ENCODE measurements at places on chromosomes 4 and X.

GRCh38 chr4:10747186-10747585 is 62.6 kb upstream of the CLNK start:
- DNase-seq: no peak

GRCh38 chr4:104063341-104063740 is 343.6 kb upstream of the TACR3 start:
- DNase-seq: no peak

GRCh38 chr4:168724243-168724642 is 227.4 kb downstream of the PALLD start:
- DNase-seq: no peak

DNA sequence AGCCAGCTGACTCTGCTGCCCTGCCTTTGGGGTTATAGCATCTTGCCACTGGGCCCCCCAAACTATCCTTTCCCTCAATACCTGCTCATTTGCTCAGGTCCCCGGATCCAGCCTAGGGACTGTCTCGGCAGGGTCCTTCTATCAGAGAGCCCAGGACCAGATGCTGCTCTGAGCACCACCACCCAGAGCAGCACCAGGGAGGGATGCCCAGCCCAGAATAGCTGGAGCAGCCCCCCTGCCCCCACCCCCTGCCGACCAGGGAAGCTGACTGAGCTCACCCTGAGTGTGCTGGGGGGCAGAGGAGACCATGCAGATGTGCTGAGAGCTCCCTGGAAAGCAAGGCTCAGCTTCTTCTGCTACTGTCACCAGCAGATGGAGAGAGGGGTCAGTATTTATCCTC is 103.6 kb upstream of the IGSF1 start:
- no peak for DNase-seq

DNA sequence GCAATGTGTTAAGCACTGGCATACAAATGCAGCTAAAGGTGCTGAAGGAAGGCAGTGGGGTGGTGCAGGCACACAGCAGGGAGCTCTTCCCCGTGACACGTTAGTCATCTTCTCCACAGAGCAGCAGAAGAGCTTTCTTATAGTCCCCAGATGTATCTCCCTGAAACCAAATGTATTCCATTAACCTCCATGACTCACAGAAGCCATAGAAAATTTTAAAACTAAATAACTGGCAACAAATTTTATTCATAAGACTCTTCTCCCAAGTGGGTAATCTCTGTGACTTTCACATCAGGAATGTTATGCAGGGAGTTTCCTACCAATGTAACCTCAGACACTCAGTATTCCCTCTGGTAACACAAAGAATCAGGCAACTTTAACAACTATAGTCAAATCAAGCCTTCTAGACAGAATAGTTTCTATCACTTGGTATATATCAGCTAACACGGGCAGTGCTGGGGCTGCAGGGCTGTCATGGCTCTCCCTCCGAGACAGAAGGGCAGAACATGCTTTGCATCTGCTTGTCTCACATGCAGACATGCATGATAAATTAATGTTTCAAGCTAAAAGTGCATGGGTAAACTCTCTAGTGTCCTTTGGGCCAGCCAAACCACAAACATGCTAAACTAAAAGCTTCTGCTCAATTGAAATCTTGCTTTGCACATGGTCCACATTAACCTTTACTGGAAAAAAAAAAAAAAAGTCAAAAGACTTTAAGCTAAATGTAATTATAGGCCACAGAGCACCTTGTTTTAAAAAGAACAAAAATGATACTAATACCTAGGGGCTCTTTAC is 28.2 kb downstream of the ANXA5 start:
- DNase-seq: no peak

DNA sequence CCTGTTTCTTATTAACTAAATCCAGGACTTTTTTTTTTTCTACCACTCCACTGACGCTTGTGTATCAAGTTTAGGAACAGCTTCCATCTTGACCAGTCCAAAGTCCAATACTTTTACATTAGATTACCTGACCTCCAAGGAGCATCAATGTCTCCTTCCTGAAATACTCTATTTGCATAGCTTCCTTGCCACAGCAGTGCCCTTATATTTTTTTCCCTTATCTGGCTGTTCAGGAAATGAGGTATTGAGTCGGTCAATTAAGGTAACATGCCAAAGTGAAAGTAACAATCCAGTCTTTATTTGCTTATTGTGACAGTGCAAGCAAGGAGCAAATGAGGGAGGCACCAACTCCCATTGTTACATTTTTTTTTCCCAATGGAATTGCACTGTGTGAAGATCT is 730.8 kb upstream of the NDST4 start:
- DNase-seq: no peak

DNA sequence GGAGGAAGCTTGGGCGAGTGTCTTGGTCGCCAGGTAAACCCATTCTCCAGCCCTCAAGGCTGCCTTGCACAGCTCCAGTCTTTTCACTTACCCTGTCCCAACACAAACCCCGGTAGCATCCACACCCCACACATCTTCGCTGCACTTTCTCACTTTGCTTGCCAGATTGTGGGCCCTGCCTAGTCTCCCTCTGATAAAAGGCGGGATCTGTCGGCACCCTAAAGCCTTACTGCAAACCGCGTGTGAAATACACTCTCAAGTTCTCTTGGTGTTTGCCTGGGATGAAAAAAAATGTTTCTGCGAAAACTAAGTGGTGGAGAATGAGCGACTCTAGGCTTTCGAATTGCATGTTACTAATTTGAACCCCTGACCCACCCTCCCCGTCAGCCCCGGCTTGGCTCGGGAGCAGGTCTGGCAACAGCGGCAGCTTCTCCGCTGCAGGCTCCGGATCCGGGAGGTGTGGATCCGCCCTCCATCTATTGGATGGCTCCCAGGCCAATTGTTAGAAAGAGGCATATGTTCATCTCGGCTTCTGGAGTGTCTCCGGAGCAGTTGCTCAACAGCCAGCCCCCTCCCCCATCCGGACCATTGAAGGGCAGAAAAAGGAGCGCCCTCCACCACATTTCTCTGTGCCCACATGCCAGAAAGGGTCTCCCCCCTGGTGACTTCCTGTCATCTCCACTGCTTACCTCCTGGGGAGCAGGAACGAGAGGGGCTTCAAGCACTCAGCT is 3.0 kb upstream of the CITED1 start:
- DNase-seq: no peak

DNA sequence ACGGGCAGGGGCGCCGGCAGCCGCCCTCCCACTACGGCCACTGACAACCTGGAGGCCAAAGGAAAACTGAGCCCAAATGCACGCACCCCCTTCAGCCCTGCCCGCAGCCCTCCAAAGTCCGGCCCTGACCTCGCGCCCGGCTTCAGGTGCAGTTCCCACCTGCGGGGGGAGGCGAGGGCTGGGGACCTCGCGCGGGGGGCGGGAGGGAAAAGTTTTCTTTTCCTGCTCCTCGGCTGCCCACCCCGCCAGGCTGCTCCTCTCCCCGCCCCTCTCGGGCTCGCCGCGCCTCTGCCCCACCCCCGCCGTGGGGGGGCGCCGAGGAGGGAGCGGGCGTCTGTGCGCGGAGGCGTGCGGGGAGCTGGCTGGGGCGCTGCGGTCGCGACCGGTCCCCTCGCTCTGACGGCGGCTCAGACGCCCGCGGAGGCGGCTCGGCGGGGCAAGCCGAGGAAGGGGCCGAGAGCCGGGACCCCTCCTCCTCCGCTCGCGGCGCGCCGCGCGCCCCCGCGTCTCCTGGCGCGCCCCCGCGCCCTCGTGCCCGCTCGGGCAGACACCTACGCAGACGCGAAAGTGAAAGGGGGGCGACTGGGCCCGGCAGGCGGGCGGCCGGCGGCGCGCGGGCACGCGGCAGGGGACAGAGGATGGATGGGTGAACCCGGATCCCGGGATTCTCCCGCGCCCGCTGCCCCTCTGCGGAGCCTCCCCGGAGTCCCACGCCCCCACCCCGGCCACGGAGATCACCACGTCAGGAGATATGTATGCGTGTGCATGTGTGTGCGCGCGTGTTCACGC is 3.1 kb upstream of the NR3C2 start:
- peak; percentile 21 for DNase-seq

DNA sequence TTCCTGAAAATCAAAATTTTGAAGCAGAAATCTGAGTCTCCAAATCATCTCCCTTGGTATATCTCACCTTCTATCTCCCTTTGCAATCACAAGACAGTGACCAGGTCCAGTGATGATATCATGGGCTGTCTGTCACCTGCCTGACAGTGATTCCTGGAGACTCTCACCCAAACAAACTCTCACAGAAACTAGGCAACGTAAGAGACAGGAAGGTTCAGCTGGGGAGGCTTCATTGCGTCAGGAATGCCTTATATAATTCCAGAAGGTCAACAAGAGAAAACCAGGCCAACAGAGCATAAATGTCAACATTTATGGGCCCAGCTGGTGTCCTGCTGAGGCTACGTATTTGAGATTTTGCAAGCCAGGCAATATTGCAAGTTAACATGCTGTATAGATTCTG is 412.7 kb downstream of the KCNIP4 start:
- DNase-seq: no peak

- no peak for DNase-seq
These were observed 18.2 kb upstream of the ANTXR2 start for GRCh38 chr4:80091184-80091583.

- DNase-seq: no peak
These were observed 54.5 kb upstream of the BCOR start for GRCh38 chrX:40152173-40152711.

- peak; percentile 85 for DNase-seq
These were observed 41.7 kb downstream of the KDR start for GRCh38 chr4:55083735-55084134.

DNA sequence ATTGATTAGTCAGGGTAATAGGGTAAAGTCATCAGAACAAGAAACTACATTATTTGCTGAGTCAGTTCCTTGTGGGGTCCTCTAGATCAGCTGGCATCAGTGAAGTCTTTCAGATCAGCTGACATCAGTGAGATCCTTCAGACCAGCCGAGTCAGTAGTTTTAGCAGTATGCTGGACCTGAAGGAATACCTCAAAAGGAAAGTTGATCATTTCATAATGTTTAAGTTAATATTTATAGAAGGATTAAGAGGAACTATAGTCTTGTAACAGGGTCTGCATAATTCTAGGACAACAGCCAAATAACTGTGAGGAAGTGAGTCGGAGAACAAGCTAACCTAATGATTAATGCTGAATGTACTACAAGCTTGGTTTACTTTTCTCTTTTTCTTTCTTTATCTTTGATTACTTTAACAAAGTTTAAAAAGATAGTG is 958 bp upstream of the UGT2B7 start:
- peak; percentile 23 for DNase-seq

- peak; percentile 39 for DNase-seq
These were observed 671.7 kb upstream of the NR3C2 start for GRCh38 chr4:149113804-149114430.

Measured in kidney capillary endothelial cell (primary cell).